Stimulated activated CD4-positive, alpha-beta T cell treated with anti-CD3 and anti-CD28 coated beads, Interleukin-1b, Interleukin-23, amount 100 ng/mL, for 1 hour (primary cell): ENCODE measurements at places on chromosomes 1 and 21.

DNA sequence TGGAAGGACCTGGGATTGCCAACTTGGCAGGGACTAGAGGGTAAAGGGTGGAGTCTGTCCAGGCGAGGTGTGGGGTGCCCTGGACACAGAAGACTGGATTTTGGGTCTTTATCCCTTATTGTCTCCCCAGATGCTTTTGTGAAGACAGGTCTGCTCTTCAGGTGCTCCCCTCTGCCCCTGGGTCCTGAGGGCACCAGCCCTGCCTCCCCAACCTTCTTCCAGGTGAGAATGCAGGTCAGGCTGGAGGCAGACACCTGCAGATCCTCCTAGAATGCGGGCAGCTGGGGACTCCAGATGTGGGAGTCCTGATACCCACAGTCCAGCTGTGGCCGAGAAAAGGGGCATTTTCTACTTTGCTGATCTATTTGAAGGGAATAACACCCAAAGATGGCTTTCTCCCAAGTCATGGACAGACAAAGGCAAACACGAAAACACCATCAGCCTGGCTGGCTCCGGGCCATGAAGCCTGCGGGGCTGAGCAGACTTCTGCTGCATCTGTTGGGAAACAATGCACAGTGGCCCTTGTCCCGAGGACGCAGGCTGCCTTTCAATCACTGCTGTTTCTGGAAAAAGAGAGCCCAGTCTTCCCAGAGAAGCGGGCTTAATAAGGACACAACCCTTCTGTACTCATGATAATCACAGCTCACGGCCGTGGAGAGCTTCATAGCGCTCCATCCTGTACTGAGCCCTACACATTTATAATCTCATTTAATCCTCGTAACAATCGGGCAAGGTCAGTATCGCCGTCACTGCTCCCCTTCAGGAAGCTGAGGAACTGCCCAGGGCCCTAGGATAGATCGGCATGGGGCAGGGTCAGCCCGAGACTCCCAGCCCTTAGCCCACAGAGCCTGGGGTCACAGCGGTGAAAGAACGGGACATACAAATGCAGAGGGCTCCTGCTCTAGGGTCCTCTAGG, 62.0 kb upstream of the ABCG1 start:
- no peak for DNase-seq

- DNase-seq: no peak
Observed at GRCh38 chr1:218383051-218383450, 37.9 kb downstream of the TGFB2 start.

DNA sequence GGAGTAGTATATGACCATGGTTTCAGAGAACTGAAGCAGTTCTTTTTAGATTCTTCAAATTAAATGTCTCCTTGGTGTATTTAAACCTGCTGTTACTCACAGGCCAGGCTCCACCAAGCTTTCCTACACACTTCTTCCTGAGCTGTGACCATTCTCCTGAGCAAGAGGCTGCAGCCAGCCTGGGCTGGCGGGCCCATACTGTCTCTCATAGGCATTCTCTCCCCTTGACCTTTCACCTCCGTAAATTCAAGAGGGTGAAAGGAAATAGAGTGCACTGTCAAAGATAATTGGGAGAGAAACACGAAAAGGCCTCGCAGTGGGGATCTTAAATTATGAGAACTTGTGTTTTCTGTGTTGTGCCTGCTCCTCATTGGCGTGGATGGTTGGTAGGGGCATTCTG, 2.3 kb downstream of the ARF1 start:
- no peak for DNase-seq

- no peak for DNase-seq
Observed at GRCh38 chr1:219427989-219428388, 184.9 kb downstream of the ZC3H11B start.

GRCh38 chr1:5725406-5725805, 266.8 kb downstream of the NPHP4 start:
- no peak for DNase-seq

- DNase-seq: no peak
Observed at GRCh38 chr1:183634429-183635065, 1.0 kb downstream of the ARPC5 start.

GRCh38 chr1:7220007-7220406, 434.8 kb downstream of the CAMTA1 start:
- DNase-seq: no peak

GRCh38 chr1:232306269-232306961, 323.5 kb downstream of the SIPA1L2 start:
- DNase-seq: no peak

DNA sequence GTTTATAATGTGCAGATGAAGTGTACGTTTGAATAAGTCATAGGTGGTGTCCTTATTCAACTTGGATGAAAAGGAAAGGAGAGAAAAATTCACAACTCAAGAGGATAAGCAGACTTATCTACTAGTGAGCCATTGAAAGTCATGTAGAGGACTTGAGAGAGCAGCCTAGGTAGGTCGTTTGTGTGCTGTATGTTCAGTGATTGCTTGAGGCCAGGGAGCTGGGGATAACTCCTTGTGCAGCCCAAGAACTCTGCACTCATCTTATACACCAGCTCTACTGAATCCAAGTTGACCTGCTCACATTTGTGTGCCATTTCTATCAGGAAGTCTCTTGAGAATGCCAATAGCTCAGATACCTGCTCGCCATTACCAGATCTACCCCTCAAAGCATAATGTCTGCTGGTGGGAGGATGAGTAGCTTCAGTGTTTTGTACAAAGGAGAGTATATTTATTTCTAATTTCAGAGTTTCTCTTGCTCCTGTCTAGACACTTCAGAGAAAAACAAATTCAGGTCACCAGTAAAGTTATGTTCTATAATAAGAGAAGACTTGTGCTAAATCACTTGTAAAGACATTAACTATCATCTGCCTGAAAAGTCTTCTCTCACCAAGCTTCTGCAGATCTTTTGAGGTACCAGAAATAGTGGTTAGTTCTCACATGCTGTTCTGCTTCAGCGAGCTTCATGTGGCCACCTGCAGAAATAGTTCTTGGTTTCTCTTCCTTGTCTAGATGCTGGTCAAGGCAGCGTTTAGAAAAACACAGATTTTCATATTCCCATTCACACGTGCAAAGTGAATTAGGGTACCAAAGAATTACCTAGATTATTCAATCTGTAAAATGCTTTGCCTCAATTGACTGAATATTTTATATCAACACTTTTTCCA, 10.8 kb downstream of the S1PR1 start:
- DNase-seq: no peak

GRCh38 chr21:37532868-37533780, 166.6 kb downstream of the DYRK1A start:
- no peak for DNase-seq

DNA sequence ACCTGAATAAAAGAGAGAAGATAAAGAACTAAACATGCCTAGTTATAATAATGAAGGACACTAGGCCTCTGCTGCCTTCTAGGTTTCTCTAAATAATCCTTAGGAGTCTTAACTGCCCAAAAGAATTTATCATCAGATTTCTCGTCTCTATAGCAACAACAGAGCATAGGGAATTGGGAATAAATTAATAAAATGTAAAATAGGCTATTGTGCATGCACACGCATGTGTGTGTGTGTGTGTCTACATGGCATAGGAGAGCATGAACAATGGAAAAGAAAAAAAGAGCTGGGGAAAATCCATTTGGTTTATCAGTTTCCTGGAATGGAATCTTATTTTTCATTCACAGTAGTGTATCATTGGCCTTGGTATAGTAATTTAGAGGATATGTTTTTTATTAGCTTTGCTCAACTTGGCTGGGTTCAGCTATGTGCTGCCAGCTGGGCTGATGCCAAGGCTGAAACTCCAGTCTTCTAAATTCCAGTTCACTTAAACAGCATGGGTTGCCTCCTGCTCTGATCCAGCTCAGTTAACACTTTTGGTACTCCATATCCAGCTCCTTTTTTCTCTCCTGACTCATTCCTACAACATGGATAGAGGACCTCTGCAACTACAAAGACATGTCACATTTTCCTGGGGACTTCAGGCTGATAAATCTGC, 80.6 kb upstream of the SLFNL1 start:
- no peak for DNase-seq

GRCh38 chr1:161115132-161115711, 2.6 kb downstream of the PFDN2 start:
- DNase-seq: no peak

DNA sequence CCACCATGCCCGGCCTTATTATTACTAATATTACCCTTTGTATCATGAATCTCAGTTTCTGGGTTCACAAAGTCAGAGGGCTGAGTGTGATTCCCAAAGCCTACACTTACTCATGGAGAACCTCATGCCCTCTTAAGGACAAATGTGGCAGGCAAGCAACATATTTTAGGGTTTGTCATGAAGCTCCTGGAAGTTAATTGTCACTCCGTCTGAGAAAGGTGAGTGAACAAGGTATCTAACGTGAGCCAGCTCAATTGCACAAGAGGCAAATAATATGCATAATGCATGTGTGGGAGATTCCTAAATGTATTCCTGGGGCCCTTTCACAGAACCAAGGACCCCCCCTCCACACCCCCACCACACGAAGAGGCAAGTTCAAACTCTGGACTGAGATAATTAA, 10.1 kb upstream of the TIAM1 start:
- DNase-seq: no peak

DNA sequence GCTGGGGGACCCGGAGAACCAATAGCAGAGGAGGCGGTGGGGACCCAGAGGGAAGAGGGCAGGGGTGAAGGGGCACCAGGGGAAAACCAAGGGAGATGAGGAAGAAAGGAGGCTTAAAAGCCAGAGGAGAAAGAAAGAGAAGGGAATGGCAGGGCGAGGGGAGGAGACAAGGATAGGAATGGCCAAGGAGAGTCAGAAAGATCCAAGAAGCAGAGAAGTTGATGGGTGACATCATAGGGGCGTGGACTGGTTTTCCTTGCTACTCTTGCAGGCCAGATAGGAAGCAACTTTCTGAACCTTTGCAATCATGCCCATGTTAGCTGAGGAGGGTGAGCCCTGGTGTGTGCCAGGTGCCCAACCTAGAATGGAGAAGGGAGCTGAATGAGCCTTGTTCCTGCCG, 5.4 kb downstream of the NPR1 start:
- DNase-seq: no peak

GRCh38 chr1:229138058-229138457, 132.9 kb upstream of the RAB4A start:
- no peak for DNase-seq

DNA sequence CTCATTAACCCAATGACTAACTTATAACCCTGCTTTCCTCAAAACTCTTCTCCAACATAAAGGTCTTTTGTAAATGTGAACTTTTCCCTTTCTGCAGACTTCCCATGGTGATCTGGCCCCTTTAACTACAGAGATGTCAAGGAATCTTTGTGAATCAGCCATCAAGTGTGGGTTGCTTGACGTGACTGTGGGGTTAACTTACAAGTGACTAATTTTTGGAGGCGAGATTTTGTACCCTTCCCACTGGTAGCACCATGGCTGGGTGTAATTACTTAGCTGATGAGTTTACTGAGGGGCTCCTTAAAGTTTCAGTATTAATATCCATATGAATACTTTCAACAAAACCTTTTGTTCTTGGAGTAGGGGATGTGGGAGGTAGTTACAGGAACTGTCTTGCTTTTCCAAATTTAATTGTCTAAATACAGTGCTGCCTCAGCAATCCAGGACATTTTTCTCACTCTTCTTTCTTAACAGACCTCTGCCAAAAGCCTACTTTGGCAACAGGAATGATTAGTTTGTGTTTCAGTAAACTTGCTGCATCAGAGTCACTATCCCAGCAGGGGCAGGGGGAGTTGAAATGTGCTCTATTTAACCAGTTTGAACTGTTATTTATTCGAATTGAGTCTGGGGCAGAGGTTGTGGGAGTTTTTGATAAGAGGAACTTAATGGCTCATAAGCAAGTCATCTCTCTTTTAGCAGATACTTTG, 217.3 kb upstream of the FGGY start:
- DNase-seq: no peak

DNA sequence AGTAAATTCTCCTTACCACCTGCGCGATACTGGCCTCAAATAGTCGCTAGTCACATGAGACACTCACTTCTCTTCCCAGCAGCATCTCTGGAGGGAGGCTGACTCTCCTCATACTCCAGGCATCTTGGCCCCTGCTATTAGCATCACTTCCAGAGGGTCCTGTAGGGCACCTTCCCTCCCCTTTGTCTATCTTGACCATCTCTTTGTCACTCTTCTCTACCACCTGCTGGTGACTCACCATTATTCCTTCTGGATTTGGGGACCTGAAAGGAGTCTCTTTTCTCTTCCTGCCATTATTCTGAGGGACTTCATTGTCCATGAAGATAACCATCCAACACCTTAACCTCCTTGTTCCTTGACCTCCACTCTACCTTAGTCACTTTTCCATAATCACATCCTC, 31.7 kb upstream of the GPR37L1 start:
- no peak for DNase-seq

GRCh38 chr1:2477791-2478499, 1.9 kb downstream of the PLCH2 start:
- no peak for DNase-seq

DNA sequence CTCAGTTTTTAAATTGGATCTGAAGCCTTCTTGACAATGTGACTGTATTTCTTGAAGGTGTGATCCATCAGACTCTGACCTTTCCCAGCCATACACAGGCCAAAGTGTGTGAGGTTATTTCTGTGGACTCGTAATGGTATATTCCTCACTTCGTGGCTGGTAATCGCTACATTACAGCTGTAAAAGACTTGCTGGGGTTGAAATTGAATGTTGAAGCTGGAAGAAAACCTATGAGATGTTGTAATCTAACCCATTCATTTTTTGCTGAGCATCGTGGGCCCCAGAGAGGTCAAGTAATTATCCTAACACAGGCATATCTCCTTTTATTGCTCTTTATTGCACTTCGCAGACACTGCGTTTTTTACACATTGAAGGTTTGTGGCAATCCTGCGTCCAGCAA, 405.6 kb upstream of the ZP4 start:
- no peak for DNase-seq

GRCh38 chr21:33951276-33952178, 35.9 kb upstream of the ATP5PO start:
- DNase-seq: no peak

DNA sequence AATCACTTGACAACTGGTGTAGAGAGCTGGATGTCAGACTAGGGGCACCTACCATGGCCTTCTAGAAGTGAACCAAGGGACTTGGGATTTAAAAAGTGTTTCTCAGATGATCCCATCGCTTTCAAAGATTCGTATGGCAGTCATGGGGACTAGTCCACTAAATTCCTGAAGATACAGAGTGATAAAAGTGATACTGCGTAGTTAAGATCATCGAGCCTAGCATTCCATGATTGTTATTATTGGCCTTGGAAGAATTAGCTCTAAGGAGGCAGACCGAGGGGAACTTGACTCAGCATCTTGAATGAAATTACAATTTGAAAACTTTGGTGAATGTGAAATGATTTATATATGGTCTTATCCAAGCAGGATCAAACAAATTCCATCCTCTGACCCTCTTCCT, 1.3 kb upstream of the CHIA start:
- DNase-seq: no peak

DNA sequence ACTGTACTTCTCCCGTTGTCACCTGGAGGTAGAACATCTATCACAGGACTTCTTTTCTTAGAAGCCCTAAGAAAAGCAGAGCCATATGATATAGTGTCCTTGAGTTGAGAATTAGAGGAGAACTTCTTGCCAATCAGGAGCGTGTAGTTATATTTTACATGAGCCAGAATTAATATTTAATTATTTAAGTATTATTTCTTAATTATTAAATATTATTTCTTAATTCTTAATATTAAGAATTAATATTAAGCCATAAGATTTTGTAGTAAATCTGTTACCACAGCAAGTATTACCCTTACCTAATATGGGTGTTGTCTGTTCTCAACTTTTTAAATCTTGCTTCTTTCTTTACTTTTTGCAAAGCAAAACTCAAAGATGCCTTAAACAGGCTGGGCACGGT, 10.2 kb upstream of the APCS start:
- DNase-seq: no peak
